Upper lobe of right lung (tissue), 1 donor: ENCODE measurements at places on chromosomes 3 and 15. TPM values are rescaled to one million over a fixed set of nuclear protein-coding genes. Genes with fewer than 3 reads are reported as not detected.

- no peaks in the 10 kb centered on the region for H3K36me3 ChIP-seq
- H3K4me3 ChIP-seq = no peak overlapping the region
- H3K27me3 ChIP-seq = no peaks in the 10 kb centered on the region
- H3K4me1 ChIP-seq = peaks cover 6% of the 10 kb centered on the region
These were observed 228.1 kb upstream of the FEZF2 start for GRCh38 chr3:62601238-62602070.

DNA sequence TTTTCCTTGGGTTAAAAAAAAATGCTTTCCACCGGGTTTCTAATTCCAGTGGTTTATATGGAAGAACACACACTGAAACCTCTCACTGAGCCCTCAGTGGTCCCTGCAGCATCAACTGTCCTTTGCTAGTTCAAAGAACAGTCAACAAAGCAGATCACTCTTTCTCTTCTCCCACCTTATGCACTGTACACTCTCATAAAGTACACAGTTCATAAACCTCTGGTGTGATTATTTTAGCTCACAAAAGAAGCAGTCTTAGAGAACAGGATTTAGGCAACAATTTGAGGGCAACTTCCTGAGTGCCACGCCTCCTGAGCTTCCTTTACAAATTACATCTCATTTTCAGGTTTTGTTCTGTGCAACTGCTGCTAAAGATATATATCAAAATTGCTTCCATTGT is 728.4 kb upstream of the GOLIM4 start:
- H3K36me3 ChIP-seq = no peaks in the 10 kb centered on the region
- DNase-seq = no peak
- H3K27ac ChIP-seq = no peak overlapping the region
- H3K27me3 ChIP-seq = no peaks in the 10 kb centered on the region
- H3K4me1 ChIP-seq = no peaks in the 10 kb centered on the region

GRCh38 chr15:62603742-62604141 is 438.7 kb upstream of the C2CD4B start:
- DNase-seq = no peak
- H3K4me3 ChIP-seq = no peak overlapping the region
- no peaks in the 10 kb centered on the region for H3K4me1 ChIP-seq
- H3K27ac ChIP-seq = no peak overlapping the region

DNA sequence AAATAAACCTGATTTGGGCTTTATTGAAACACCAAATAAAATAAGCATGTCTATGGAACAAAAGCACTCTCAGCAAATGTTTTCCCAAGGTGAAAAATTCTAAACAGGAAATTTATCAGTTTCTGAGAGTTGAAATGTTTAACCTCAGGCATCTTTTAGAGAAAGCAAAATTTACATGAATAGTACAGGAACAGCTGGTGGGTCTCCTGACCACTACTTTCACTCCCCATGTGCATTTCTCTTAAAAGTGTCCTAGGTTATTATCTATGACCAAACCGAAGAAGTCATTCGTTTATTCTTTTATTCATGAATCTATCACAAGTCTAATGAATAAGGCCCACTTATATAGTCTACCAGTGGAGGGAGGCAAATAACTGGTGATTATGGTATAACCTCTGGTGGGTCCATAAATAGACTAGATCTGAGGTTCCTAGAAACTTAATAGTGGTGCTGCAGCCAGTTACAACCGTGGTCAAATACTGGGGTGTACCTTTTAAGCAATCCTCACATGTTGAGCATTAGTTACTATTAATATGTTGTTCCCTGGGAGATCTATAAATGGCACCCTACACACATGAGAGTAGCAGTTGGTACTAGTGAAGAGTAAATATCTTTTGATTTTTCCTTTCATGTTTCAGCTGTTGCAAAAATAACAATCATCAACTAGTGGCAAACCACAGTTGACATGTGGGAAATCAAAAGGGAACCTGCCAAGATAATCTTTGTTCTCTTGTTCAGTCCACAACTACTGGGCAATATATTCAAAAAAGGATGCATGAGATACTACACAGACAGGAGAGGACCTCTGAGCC is 169.3 kb upstream of the STAC start:
- H3K4me1 ChIP-seq = no peaks in the 10 kb centered on the region
- no peak overlapping the region for H3K4me3 ChIP-seq
- DNase-seq = no peak
- no peaks in the 10 kb centered on the region for H3K27me3 ChIP-seq
- H3K27ac ChIP-seq = no peak overlapping the region
- no peaks in the 10 kb centered on the region for H3K36me3 ChIP-seq

- no peak for DNase-seq
- H3K4me1 ChIP-seq = no peaks in the 10 kb centered on the region
- no peak overlapping the region for H3K27ac ChIP-seq
- no peak overlapping the region for H3K4me3 ChIP-seq
- H3K27me3 ChIP-seq = no peaks in the 10 kb centered on the region
These were observed 31.2 kb upstream of the PTX3 start for GRCh38 chr3:157405457-157405856.

- no peaks in the 10 kb centered on the region for H3K27me3 ChIP-seq
- no peak overlapping the region for H3K4me3 ChIP-seq
- DNase-seq = no peak
- H3K36me3 ChIP-seq = no peaks in the 10 kb centered on the region
These were observed 758.0 kb downstream of the NTRK3 start for GRCh38 chr15:87498560-87498959.

DNA sequence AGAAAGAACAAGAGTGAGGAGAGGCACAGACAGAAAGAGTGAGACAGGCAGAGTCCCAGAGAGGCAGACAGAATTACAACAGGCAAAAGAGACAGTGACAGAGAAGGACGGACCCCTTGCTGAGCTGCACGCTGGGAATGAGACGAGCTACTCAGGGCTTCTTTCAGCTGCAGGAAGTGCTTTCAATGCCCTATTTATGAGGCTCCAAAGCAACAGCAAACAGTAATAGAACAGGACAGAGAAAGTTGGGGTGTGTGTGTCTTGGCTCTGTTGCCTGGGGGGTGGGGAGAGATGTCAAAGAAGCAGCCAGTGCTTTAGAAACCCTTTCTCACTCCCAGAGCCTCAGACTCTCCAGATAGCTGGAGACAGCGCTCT is 502 bp upstream of the TIMP4 start:
- H3K36me3 ChIP-seq = no peaks in the 10 kb centered on the region
- peak overlapping the region; percentile 44 for H3K4me3 ChIP-seq
- H3K27ac ChIP-seq = no peak overlapping the region

DNA sequence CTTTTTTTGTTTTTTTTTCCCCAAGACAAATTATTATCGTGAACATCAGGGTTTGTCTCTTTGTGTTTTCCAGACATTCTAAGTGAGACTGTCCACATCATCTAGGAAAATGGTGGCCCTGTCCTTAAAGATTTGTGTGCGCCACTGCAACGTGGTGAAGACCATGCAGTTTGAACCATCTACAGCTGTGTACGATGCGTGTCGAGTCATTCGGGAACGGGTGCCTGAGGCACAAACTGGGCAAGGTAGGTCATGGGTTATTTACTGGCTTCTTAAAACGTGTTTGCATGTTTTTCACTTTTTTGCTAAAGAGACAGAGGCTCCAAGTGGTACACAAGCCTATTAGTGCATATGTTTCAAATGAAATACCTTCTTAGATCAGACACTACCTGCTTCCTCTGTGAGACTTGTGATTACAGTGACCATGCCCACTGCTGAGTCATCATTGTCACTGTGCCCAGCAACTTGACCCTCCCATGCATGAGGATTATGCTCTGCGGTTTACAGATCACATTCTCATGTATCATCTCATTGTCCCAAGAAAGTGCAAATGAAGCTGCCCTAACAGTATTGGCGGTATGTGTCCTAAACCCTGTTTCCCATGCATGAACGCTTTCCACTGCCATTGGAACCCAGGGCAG is 395.2 kb upstream of the TPM1 start:
- no peaks in the 10 kb centered on the region for H3K4me1 ChIP-seq
- no peak for DNase-seq
- no peaks in the 10 kb centered on the region for H3K27me3 ChIP-seq
- no peak overlapping the region for H3K27ac ChIP-seq
- H3K4me3 ChIP-seq = no peak overlapping the region
- no peaks in the 10 kb centered on the region for H3K36me3 ChIP-seq

GRCh38 chr3:132625613-132626012 is 28.5 kb downstream of the ACKR4 start:
- H3K36me3 ChIP-seq = peaks cover 14% of the 10 kb centered on the region
- no peaks in the 10 kb centered on the region for H3K27me3 ChIP-seq
- peaks cover 8% of the 10 kb centered on the region for H3K4me1 ChIP-seq
- no peak for DNase-seq
- no peak overlapping the region for H3K27ac ChIP-seq
- H3K4me3 ChIP-seq = no peak overlapping the region

DNA sequence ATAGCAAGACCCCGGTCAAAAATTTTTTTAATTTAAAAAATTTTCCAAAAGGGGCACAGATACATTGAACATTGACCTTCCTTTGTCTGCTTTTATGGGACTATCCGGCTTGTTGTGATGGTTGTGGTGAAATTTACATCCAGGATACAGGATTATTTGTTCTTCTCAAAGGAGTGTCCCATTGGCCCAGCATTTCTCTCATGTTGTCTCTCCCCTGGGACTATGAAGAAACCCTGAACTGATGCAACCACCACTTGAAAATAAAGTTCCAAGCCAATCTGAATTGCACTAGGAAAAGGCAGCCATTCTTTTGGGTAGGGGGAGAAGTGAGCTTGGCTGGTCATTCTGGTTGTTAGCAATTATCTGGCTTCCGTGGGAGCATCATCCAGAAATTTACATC is 58.4 kb downstream of the PPARG start:
- no peaks in the 10 kb centered on the region for H3K36me3 ChIP-seq
- no peak overlapping the region for H3K4me3 ChIP-seq
- H3K4me1 ChIP-seq = peaks cover 13% of the 10 kb centered on the region
- no peaks in the 10 kb centered on the region for H3K27me3 ChIP-seq
- H3K27ac ChIP-seq = no peak overlapping the region

DNA sequence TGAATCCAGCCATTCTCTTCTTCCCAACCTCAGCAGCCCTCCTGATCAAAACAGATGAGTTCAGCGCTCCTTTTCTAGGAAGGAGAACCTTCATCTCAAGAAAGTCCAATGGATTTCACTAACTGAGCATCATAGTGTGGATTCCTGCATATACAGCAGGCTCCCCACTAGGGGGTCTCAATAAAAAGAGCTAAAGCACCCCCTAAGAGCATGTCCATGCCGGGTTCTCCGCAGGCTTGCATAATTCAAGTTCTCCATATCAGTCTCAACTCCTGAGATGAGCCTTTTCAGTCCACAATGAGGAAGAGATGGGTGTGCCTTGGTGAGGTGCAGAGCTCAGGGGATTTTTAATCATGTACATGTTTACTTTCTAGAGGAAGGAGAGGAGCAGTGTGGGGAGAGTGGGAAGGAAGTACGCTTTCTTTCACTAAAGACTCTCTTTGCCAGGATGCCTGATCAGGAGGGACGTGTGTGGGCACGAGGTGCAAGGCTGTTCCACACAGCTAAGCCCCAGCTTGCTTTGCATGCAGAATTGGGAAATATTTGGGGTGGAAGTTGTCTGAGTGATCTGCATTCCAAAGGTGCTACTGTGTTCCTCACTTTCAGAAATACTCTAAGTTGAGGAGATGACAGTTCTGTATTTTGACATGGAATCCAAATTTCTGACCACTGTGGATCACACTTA is 563.5 kb downstream of the OCA2 start:
- H3K27me3 ChIP-seq = no peaks in the 10 kb centered on the region
- no peaks in the 10 kb centered on the region for H3K4me1 ChIP-seq
- H3K36me3 ChIP-seq = no peaks in the 10 kb centered on the region
- H3K27ac ChIP-seq = no peak overlapping the region
- no peak overlapping the region for H3K4me3 ChIP-seq
- no peak for DNase-seq

- no peak overlapping the region for H3K4me3 ChIP-seq
- H3K4me1 ChIP-seq = no peaks in the 10 kb centered on the region
These were observed 453.2 kb downstream of the NR2F2 start for GRCh38 chr15:96783746-96784145.

DNA sequence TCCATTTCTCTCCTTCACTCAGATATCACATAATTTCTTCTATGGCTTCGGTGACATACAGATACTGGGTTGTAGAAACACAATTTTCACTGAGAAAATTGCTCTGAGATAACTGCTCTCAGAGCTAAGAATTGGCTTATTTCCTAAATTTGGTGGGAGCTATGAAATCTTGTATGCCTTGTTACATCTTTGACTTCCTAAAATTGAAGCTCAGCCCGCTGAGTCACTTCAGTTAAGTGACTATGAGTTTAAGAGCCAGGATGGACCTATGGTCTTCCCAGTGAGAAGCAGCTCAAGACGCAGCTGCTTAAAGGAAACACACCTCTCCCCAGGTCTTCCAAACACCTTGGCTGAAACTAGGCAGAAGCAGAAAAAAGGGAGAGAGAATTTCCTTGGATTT is 56.4 kb downstream of the EFHB start:
- H3K27me3 ChIP-seq = no peaks in the 10 kb centered on the region
- H3K36me3 ChIP-seq = no peaks in the 10 kb centered on the region
- no peak for DNase-seq
- no peak overlapping the region for H3K4me3 ChIP-seq
- H3K27ac ChIP-seq = no peak overlapping the region

DNA sequence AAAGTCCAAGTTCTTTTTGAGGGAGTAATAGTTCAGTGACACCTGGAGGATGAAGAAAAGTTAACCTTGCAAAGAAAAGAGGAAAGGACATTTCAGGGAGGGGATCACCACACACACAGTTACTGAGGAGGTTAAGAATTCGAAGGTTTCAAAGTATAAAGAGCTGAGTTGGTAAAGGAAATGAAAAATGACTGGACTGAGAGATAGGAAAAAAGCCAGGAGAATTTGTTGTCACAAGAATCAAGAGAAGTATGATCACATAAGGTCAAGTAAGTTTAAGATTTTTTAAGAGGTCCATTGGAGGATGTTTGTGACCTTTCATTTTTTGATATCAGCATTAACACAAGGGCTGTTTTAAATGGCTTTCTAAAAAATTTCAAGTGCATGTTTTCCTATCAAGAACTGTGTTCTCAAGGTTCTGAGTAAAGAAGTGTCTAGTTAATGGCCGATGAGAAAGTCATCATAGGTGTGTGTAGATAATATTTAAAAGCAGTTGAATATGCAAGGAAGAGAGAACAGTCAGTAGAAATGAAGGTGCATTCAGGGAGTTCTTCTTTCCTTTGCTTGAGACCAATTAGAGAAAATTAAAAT is 189.2 kb upstream of the RBMS3 start:
- H3K36me3 ChIP-seq = no peaks in the 10 kb centered on the region
- H3K4me3 ChIP-seq = no peak overlapping the region
- no peaks in the 10 kb centered on the region for H3K27me3 ChIP-seq
- no peak for DNase-seq

PLAAT1 gene
- 0.96 TPM for total RNA-seq

ZNF662 gene
- total RNA-seq = 9.6 TPM

SLC22A13 gene
- total RNA-seq = 0.41 TPM

SH3BP5 gene
- total RNA-seq = 110 TPM

SUCNR1 gene
- 2.7 TPM for total RNA-seq
